Activated CD8-positive, alpha-beta T cell treated with anti-CD3 and anti-CD28 coated beads, Interleukin-2, amount 10 ng/mL, durations not matched to agents 7 days and 5 days (primary cell): ENCODE measurements at places on chromosomes 3 and 15. TPM values are rescaled to one million over a fixed set of nuclear protein-coding genes. Genes with fewer than 3 reads are reported as not detected.

Gene GRM2
- total RNA-seq: 1.1 TPM

GRCh38 chr3:170689296-170689829, 103.5 kb upstream of the SLC7A14 start:
- H3K27me3 ChIP-seq: no peaks in the 10 kb centered on the region
- H3K27ac ChIP-seq: no peak overlapping the region
- no peak for DNase-seq
- no peaks in the 10 kb centered on the region for H3K4me1 ChIP-seq
- no peak overlapping the region for H3K4me3 ChIP-seq

DNA sequence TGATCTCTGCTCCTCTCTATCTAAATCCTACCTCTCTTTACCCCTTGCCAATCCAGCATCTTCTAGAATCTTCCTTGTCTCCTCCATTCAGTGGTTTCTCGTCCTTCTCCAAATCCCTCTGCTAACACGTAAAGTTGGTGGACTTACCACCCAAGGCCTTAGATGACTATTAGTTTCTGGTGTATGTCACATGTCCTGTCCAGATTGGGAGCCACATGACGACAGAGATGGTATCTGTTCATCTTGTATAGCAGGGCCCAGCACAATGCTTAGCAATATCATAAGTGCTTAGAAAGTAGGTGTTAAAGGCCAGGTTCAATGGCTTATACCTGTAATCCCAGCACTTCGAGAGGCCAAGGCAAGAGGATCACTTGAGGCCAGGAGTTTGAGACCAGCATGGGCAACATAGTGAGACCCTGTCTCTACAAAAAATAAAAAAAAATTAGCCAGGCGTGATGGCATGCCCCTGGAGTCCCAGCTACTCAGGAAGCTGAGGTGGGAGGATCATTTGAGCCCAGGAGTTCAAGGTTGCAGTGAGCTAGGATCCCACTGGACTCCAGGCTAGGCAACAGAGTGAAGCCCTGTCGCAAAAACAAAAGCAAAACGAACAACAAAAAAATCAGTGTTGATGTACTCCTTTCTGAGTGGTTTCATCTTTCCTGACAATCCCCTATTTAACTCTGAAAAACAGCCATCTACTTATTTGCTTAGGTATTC, 81.8 kb downstream of the HMG20A start:
- H3K4me1 ChIP-seq: peaks cover 4% of the 10 kb centered on the region
- H3K4me3 ChIP-seq: no peak overlapping the region
- H3K27ac ChIP-seq: no peak overlapping the region
- no peaks in the 10 kb centered on the region for H3K27me3 ChIP-seq
- DNase-seq: no peak

Gene TMEM266
- not detected for total RNA-seq

Gene SLC28A2
- not detected for total RNA-seq

DNA sequence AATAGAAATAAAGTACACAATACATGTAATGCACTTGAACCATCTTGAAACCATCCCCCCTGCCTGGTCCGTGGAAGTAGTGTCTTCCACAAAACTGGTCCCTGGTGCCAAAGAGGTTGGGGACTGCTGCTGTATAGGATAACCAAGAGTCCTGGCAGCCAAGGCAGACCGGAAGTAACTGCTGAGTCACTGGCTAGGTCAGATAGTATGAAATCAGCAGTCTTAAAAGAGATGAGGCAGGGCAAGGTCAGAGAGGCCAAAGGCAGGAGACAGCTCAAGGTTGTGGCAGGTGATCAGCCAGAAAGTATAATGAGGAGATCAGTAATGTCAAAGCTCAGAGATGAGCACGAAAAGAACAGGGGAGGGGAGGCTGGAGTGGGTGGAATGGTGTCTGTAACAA, 60.2 kb downstream of the MAP3K13 start:
- H3K27ac ChIP-seq: no peak overlapping the region
- no peaks in the 10 kb centered on the region for H3K36me3 ChIP-seq
- H3K4me3 ChIP-seq: no peak overlapping the region
- peaks cover 12% of the 10 kb centered on the region for H3K27me3 ChIP-seq
- no peaks in the 10 kb centered on the region for H3K4me1 ChIP-seq

Gene RTP4
- total RNA-seq: 14.8 TPM

GRCh38 chr3:147518465-147518864, 109.3 kb downstream of the ZIC1 start:
- H3K4me3 ChIP-seq: no peak overlapping the region
- no peak overlapping the region for H3K27ac ChIP-seq
- H3K27me3 ChIP-seq: no peaks in the 10 kb centered on the region
- no peaks in the 10 kb centered on the region for H3K4me1 ChIP-seq
- no peak for DNase-seq

Gene TMEM45A
- 0.29 TPM for total RNA-seq

GRCh38 chr15:56234804-56235203, 8.9 kb downstream of the RFX7 start:
- H3K27ac ChIP-seq: no peak overlapping the region
- H3K4me1 ChIP-seq: peaks cover 24% of the 10 kb centered on the region
- H3K36me3 ChIP-seq: peaks cover 82% of the 10 kb centered on the region
- no peak for DNase-seq
- no peaks in the 10 kb centered on the region for H3K27me3 ChIP-seq
- H3K4me3 ChIP-seq: no peak overlapping the region

DNA sequence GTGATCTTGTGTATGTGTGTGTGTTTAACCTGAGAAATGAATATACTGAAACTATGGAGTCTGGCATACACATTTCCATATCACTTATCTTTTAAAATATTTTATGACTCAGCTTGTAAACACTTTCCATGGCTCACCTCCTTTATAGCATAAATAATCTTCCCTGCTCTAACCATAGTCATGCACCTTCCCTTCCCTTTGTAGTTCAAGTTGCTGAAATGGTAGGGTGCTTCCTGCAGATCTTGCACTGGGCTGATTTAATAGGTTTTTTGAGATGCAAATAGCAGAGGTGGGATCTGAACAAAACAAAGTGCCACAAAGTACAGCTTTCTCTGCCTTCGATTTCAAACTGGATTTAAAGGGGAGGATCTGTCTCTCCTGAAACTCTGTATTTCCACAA, 712.7 kb upstream of the LMCD1 start:
- no peak for DNase-seq
- no peak overlapping the region for H3K4me3 ChIP-seq
- no peaks in the 10 kb centered on the region for H3K27me3 ChIP-seq
- no peaks in the 10 kb centered on the region for H3K36me3 ChIP-seq
- H3K4me1 ChIP-seq: no peaks in the 10 kb centered on the region
- H3K27ac ChIP-seq: no peak overlapping the region

Gene CFAP100
- total RNA-seq: not detected

Gene PRR23E
- total RNA-seq: not detected

Gene FBXL22
- 1.4 TPM for total RNA-seq

DNA sequence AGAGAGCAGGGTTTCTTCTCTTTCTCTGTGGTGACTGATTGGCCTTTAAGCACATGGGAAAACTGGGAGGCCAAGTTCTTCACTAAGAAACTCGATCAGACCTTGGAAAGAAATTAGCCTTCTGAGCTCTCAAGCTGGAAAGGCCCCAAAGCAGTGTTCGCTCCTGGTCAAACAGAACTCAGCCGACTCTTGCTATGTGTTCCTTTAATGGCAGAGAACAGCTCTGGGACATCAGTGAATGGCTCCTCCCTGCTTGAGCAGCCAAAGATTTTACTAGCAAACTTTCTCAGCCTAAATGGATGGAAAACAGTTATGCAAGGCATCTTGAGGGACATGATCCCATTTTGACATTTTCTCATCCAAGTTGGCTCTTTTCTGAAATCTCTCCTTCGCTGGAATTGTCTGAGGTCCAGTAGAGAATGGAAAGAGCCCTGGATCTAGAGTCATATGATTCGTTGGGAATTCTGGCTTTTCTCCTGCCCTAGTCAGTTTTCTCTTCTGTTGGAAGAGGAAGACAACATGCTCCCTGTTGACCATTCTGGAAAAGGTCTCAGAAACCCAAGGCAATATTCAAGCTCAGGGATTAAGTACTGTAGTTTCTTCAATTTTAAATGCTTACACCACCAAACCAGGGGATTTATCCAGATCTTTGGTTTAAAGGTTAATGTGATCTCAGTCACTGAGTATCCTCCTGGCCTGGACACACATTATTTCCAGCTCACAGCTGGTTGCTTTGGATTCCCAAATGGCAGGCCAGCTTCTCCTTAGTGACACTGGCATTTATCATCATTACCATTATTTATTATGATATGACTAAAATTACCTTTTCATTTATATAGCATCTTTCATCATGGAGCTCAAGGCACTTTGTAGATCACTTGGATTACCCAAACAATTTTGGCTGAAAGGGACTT, 319.6 kb downstream of the AGBL1 start:
- H3K27ac ChIP-seq: no peak overlapping the region
- DNase-seq: no peak
- no peaks in the 10 kb centered on the region for H3K4me1 ChIP-seq
- no peak overlapping the region for H3K4me3 ChIP-seq

DNA sequence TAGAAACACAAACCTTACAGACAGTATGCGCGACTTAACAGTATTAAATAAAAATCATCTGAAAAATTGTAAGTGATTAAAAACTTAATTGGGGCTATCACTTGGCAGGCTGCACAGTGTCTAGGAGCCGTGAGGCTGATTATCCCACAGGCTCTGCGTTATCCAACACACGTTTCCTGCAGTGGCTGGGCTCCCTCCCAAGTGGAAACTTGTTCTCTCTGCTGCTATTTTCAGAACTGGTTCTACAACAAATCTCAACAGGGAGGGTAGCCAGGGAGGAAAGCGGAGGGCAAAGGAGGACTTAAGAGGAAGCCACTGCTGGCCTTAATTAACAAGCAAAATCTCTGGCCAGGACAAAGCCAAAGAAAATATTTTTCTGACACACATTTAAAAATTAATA, 555.2 kb downstream of the MAGI1 start:
- no peaks in the 10 kb centered on the region for H3K36me3 ChIP-seq
- no peaks in the 10 kb centered on the region for H3K4me1 ChIP-seq
- DNase-seq: no peak
- H3K27me3 ChIP-seq: no peaks in the 10 kb centered on the region
- H3K27ac ChIP-seq: no peak overlapping the region
- no peak overlapping the region for H3K4me3 ChIP-seq

Gene FAM174B
- total RNA-seq: 2.5 TPM

DNA sequence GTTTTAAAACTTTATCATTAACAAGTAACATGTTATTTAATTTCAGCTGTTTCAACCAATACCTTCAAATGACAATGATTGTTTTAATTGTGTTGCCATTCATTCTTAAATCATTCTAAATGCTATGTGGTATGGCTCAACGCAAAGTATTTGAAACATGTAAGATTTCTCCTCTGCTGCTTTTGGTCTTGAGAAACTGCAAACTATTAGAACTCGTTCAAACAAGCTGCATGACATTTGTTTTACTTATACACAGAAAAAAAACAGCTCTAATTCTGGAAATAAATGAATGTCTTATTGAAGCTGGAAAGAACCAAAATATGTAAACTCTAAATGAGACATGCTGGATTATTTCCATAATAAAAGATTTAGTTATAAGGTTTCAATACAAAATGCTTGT, 29.3 kb downstream of the FBN1 start:
- DNase-seq: no peak
- no peaks in the 10 kb centered on the region for H3K4me1 ChIP-seq
- H3K27me3 ChIP-seq: peaks cover 5% of the 10 kb centered on the region
- H3K27ac ChIP-seq: no peak overlapping the region
- H3K36me3 ChIP-seq: no peaks in the 10 kb centered on the region
- no peak overlapping the region for H3K4me3 ChIP-seq

GRCh38 chr3:67699882-67700281, 45.5 kb upstream of the SUCLG2 start:
- H3K27ac ChIP-seq: no peak overlapping the region
- H3K27me3 ChIP-seq: no peaks in the 10 kb centered on the region
- no peaks in the 10 kb centered on the region for H3K36me3 ChIP-seq
- H3K4me3 ChIP-seq: no peak overlapping the region
- no peak for DNase-seq
- no peaks in the 10 kb centered on the region for H3K4me1 ChIP-seq

DNA sequence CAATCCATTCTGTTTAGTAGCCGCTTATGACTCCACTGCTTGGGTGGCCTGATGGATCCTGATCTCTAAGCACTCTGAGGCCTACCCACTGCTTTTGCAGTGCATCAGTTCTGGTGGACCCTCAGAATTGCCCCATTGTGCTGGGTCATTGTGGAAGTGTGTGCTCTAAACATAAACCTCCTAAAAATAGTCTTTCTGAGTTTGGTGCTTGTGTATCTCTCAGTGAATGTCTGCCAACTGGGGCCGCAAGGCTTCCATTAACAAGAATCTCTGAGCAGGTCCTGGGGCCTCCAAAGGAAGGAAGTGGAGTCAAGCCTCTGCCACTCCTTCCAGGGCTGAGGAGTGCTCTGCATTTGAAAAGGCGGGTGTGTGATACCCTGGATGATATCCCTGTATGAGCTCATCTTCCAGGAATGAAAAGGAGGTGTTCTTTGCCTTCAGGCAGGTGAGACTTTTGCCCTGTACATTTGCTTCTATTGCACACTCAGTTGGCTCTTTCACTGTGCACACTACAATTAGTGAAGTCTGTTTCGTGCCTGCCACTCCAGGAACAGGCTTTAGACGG, 80.0 kb upstream of the CACNA2D3 start:
- H3K4me3 ChIP-seq: no peak overlapping the region
- DNase-seq: no peak
- no peaks in the 10 kb centered on the region for H3K36me3 ChIP-seq

DNA sequence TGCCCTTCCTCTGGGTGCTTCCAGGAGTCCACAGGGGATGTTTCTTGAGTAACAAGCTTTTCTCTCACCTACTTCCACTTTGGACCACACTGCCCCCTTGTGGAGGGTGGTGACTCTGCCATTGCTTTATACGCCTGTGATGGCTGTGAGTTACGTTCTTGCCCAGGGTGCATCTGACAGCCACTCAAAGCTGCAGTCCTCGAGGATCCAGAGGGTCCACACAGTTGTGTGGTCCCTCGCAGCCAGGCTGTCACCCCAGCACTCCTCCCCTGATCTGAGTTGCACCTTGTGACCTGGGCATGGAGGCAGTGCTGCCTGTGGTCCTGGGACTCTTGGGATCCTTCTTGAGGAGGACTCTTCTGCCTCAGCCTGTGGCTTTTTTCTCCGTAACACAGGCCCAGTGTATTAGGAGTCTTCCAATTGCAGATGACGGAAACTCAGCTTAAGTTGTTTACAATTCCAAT, 23.4 kb downstream of the FOXL2 start:
- no peak overlapping the region for H3K27ac ChIP-seq
- DNase-seq: peak; percentile 90
- peaks cover 8% of the 10 kb centered on the region for H3K27me3 ChIP-seq
- H3K36me3 ChIP-seq: no peaks in the 10 kb centered on the region

DNA sequence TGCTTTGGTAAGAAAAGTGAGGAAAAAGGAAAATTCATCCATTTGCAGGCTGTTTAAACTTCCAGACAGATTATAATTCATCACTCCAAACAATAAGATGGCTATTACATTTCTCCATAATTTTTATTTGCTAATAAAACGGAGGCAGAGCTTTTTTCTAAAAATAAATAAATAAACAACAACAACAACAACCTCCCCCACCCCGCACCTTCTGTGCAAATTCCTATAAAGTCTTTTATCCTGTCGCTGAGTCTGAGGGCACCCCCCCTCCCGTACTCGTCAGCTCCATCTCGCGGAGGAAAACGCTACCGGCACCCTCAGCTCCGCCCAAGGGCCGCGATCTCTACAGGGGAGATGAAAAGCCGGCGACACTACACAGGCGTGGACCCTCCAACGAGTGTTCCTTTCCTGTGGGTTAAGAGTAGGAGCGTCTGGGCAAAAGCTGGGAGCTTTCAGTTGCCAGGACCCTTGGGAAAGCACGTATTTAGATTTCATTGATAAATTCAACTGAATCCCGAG, 1.0 kb upstream of the ATP1B3 start:
- peak; percentile 91 for DNase-seq
- no peaks in the 10 kb centered on the region for H3K27me3 ChIP-seq
- peak overlapping the region; percentile 97 for H3K27ac ChIP-seq
- peaks cover 14% of the 10 kb centered on the region for H3K36me3 ChIP-seq
- peak overlapping the region; percentile 91 for H3K4me3 ChIP-seq

Gene ANKUB1
- not detected for total RNA-seq
